SHP77 (cell line): ENCODE measurements at places on chromosomes 11 and 22.

DNA sequence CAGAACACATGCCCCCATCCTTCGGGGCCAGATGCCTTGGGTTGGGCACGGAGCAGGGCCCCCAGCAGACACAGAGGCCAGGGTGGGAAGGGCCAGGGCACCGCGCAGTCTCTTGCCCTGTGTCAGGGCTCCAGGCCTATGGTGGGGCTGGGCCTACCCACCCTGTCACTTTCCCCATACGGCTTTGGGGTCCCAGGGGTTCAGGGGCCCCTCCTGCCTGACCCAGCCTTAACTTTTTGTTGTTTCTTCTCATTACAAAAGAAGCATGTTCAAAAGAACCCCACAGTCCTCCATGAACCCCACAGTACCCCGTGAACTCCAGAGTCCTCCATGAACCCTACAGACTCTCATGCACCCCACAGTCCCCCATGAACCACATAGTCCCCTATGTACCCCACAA, 33.0 kb upstream of the CCDC188 start:
- DNase-seq = no peak

DNA sequence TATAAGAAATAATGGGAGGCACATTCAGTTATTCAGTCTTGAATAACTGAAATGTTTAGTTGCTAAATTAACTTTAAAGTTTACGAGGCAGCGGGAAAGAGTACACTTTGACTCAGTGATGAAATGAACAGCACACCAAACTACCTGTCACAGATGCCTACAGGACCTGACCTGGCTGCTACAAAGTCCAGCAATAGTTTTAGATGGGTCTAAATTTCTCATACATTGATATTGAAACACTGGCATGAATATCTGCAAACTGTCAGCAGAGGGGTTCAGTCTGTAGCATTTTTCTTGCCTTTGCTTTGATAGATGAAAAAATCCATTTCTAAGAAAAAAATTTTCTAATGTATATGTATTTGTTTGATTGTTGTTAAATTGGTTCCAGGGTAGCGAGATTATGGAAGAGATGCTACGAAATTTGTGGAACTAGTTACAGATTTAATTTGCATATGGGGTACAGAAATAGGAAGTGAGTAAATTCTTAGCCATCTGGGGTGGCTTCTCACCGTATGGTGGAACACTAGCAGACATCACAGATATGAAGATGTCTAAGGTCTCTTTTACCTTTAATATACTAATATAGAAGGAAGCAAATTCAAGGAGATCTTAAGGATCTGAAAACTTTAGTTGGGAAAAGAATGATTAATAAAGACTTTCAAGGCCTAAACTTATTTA, 20.8 kb upstream of the GAB2 start:
- DNase-seq = no peak

DNA sequence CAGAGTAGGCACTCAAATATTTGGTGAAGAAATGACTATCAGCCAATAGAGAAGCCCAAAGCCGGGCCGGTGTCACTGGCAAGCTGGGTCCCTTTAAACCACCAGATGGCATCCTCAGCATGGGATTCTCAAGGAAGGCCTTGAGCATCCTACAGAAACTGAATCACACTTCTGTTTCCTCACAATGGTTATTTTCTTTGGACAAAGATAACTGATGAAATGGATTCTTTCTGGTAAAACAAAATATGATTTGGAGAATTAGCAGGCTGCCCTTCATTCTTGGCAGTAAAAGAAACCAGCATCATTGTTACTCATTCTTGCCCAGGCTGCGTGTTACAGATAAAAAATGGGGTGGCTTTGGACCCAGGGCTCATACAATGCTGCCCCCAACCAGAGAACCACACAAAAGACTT, 30.3 kb upstream of the ASPHD2 start:
- DNase-seq = peak; percentile 43

DNA sequence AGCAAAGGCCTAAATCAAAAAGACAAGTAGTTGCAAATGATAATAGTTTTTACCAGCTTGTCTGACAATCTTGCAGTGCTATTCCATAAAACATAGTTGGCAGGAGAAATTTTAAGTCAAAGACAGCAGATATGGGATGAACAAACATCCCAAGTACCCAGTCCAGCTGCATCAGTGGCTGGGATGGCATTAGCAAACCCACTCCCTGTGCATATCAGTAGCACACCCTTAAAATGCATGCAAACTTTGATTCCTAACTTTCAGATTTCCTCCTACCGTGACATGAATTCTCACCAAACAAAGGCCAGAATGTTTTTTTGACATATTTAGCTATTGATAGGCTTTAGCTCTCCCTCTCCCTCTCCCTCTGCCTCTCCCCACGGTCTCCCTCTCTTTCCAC, 27.8 kb upstream of the CCDC86 start:
- DNase-seq = no peak

- DNase-seq = no peak
These were observed 63.0 kb downstream of the SGSM1 start for GRCh38 chr22:24868979-24869378.

- DNase-seq = no peak
These were observed 782.9 kb upstream of the API5 start for GRCh38 chr11:42528911-42529310.

- no peak for DNase-seq
These were observed 61.5 kb downstream of the NUP98 start for GRCh38 chr11:3735827-3736226.

GRCh38 chr11:12968101-12968500, 41.0 kb upstream of the RASSF10 start:
- no peak for DNase-seq

- peak; percentile 76 for DNase-seq
These were observed 2.6 kb upstream of the NUDT8 start for GRCh38 chr11:67632175-67632981.

DNA sequence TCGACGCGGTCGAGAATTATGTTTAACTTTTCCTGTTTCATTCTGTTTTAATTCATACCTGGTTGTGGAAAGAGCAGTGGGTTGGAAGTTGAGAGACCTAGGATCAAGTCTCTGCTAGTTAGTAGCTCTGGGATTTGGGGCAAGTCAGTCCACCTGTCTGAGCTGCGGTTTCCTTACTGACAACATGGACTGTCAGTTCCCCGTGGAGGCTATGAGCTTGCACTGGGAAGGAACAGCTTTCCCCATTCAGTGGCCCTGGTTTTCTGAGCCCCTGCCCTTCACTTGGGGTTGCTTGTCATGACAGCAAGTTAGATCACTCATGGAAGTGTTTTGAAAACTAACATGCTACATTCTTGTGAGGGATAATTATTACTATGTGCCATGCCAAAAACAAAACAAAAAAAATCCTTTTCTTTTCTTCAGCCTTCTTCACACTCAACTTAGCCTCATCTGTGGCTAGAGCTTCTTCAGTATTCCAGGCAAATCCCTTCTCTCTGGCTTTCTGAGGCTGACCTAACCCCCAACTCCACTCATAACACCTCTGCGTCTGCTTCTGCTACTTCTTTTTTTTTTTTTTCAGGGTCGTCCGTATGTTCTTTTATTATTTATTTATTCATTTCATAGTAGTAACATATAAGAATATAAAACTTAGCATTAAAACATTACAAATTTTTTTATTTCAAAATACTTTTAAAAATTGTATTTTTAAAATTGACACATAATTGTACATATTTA, 43.0 kb upstream of the ZBED5 start:
- DNase-seq = no peak

DNA sequence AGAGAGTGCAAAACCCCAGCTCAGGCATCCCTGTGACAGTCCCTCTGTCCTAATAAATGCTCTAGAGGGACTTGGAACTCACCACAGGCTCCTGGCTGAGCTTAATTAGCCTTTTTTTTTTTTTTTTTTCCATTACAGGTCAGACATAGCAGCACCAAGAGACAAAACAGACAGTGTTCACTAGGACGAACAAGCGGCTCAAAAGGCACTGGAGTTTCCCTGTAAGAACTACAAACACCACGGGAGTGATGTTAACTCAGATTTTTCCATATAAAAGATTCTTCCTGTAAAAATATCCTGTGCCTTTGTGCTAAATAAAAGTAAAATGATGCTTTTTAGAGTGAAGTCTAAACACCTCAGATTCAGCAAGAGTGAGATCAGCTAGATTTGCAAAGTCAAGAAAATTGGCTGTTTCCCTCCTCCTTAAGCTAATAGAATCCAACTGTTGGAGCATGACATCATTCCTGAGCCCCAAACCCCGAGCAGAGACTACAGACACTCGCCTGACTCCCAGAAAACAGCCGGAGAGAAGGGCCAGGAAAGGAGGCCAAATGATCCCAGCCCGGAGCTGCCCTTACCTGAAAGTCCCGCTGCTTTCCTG, 101.0 kb upstream of the AKIP1 start:
- no peak for DNase-seq

GRCh38 chr22:17441326-17441725, 72.1 kb downstream of the CECR2 start:
- no peak for DNase-seq

GRCh38 chr11:103807806-103808205, 228.6 kb upstream of the DDI1 start:
- no peak for DNase-seq

- DNase-seq = no peak
These were observed 28.2 kb downstream of the CARD18 start for GRCh38 chr11:105111145-105111944.

DNA sequence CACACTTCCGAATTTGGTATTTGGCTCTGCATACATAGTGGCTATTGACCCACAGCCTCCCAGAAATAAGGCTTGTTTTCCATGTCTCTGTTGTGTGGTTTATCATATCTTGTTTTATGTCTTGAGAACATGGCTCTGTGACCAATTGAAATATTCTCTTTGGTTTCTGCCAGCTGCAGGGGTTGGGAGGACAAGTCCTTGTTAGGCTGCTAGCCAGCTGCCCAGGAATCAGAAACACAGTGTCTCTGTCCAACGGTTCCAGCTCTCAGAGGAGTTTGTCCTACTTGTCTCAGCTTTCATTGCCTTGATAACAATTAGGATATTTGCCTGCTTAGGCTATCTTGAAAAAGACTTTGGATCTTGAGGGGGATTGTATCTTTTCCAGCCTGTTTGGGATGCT, 6.0 kb upstream of the SLC7A4 start:
- DNase-seq = no peak

- DNase-seq = no peak
These were observed 59.1 kb downstream of the AMBRA1 start for GRCh38 chr11:46534711-46535110.

DNA sequence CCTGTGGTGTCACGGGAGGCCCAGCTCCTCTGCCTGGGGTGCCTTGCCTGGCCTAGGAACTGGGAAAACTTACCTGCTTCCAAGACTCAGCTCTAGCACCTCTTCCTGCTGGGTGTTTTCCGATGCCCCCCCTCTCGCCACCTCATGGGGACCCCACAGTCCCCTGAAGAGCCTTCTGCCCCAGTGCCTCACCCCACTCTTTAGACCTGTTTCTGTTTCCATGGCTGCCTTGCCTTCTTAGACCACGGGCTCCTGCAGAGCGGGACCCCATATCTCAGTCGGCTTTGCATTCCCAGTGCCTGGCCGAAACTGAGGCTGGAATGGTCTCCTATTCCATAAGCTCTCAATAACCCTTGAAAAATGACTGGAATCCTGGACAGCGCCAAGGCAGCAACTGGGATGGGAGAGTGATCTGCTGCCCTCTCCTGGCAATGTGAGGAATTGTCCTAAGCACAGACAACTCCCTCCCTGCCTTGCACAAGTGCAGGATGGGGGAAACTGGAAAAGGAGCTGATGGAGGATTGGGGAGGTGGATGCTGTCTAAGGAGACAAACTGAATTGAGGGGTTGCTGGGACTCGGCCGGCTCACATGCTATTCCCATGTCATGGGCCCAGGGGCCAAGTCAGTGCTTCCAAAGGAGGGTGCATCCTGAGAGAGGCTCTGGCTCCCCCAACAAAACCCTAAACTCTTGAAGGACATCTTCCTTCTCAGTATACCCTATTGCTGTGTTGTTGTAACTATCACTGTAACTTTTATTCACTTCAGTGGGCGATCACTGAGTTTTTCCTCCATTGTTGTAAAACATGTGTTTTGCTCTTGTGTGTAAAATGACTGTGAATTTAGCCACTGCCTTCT, 26.6 kb upstream of the IL17RA start:
- peak; percentile 50 for DNase-seq

- DNase-seq = no peak
These were observed 183 bp upstream of the ABCG4 start for GRCh38 chr11:119148720-119149017.

- no peak for DNase-seq
These were observed 69.7 kb upstream of the GRK3 start for GRCh38 chr22:25494774-25495173.

DNA sequence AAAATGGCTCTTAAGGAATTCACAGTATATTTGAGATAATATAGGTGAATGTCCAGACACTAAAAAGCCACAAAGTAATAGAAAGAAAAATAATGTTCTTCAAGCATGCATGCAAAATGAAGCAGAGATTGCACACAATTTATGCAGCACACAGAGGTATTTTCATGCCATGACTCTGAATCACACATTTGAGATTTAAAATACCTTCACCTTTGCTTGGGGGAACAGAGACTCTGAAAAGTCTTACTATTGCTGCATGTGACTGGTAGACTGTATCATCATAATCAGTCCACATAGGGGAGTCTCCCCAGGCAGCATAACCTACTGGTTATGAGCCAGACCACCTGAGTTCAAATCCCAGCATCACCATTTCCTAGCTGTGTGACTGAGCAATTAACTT, 96.2 kb downstream of the RCN1 start:
- DNase-seq = no peak

DNA sequence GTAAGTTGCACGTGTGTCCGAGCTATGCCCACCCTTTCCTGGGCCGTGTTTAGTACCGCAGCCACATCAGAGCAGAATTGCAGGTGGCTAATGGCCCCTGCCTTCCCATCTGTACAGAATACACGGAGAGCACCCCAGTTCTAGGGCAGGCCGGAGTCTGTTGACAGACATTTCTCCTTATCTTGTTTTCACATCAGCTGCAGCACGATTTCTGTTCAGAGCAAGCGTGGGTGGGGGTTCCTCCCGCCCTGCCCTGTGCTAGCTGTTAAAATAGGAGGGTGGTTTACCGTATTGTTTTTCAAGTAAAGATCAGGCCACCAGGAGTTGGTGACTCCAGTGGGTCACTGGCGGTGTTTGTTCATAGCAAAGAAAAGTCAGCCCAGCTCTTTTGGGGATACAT, 41.1 kb downstream of the UBASH3B start:
- no peak for DNase-seq

DNA sequence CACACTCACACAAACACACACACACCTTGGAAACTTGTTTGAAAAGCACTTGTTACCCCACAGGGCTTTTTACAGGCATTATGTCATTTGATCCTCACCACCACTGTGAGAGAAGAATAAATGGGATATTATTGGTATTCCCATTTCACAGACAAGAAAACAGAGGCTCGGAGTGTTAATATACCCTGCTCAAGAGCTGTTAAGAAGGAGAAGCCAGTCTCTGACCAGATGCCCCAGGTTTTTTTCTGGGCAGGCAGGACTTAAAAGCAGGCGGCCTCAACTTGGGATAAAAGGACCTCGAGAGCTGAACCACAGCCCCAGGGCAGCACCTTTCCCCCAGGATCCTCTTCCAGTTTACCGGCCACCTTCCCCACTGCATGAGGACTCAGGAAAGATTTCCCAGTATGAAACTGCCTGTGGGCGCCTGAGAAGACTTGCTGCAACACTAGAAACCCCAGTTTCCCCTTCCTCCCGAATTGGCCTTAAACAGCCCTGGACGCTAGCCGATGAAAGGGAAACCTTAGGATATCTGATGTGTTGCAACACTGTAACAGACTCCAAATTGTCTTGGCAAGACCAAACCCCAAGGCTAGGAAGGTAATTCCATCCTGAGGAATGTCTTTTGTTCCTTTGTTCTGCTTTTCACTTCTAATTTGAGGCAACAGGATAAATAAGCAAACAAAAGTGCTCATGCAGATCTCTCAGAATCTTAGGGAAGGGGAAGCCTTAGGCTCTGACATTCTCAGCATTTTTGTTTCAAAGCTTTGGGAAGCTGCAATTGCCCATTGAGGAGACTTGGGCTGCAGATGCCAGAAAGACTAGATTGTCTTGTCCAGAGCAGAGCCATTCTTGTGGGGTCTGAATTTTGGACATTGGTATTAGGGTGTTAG, 173.5 kb downstream of the TRIM29 start:
- DNase-seq = no peak
